ENCODE measurements at places on chromosomes 2 and 18.

GRCh38 chr2:62713837-62714236 lies 8.3 kb downstream of the EHBP1 start:
- DNase-seq, result no peak

GRCh38 chr2:28002181-28002580 lies 111.7 kb downstream of the BABAM2 start:
- no peak for DNase-seq

- no peak for DNase-seq
Observed at GRCh38 chr2:61993422-61994024, 88.0 kb downstream of the COMMD1 start.

GRCh38 chr2:120150040-120150482 lies 73.1 kb downstream of the TMEM185B start:
- DNase-seq, result no peak

DNA sequence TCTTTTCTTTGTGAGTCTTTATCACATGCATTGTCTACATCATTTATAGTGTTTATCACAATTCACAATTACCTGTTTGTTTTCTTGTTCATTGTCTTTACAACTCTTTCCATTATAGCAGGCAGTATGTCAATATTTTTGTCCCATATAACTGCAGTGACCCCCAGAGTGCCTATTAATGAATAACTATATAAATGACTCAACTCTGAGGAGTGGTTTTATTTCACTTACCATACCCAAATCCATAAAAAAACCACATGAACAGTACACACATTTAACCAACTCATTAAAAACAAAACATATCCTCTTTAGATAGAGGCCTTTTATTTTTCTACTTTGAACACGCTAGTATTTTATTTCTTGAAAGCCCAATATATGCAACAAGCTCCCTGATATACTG lies 1419.1 kb upstream of the NXPH2 start:
- no peak for DNase-seq

DNA sequence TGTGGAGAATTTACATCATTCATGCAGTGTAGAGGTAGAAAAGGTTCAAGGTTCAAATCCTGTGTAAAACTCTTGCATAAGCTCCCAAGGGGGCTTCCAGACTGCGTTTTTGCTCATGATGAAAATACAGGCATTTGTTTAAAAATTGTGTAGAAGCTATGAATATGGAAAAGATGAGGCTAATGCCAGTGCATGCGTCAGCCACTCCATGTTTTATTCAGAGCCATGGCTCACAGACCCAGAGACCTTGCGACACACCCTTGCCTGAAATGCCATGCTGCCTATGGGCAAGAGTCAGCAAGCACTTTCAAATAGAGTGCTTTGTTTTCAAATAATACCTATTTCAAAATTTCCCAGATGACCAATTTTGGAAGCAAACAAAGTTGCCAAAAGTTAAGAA lies 262.3 kb downstream of the TRIB2 start:
- DNase-seq, result no peak

- DNase-seq, result no peak
Observed at GRCh38 chr2:189159273-189159672, 20.3 kb downstream of the COL5A2 start.

DNA sequence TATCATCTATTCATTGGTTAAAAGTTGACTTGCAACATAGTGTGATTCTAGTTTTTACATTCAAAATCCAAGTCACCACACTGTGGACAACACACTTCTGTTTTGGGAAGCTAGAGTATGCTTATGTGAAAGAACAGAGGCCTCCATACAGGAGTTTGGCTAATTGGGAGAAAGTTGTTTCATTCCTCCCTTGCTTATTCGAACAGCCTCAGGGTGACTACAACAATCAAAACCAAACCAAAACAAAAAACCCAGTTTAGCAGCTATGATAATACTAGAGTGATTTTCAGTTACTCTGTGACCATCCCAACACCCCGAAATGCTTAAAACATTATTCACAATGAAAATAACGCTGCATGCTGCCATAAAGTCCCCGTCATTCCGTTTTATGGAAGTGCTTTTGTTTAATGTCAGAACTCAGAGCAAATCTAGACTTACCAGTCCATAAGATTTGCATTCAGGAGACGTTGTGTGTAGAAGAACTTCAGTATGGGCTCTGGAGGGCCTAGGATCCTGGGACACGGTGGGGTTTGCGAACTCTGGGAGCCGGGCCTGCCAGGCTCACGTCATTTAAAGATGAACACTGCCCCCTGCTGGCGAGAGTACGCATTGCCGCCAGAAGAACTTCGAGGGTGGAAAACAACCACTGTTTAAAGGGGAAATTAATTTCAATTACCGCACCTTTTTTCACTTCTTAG lies 111.4 kb downstream of the FTCDNL1 start:
- peak; percentile 15 for DNase-seq

DNA sequence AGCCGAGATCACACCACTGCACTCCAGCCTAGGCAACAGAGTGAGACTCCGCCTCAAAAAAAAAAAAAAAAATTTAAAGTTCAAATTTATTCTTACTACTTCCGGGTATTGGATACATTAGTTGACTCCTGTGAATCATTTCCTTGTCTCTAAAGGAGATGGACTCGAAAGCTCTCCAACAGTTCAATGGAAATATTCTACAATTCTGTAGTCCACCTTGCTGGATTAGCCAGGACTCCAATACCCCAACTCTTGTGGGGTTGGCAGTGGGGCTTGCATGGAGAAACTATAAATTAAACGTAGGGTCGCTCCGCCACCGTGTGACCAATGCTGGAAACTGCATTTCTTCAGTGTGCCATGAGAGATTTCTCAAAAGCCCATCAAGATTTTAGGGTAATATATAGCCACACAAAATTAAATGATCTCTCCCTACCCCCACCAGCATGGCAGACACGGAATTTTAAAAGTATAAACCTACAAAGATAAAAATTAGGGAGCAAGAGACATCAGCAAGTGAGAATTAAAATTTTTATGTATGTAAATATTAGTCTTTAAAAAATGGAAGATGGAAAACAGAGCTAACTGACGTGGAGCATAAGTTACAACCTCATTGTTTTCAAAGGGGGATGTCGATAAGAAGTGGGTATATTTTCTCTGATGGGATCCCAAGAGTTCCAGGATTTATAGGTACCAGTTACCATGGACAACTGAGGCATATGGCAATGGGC lies 27.8 kb upstream of the GAREM2 start:
- DNase-seq, result peak; percentile 13

- DNase-seq, result no peak
Observed at GRCh38 chr2:240419271-240419670, 16.2 kb upstream of the GPC1 start.

DNA sequence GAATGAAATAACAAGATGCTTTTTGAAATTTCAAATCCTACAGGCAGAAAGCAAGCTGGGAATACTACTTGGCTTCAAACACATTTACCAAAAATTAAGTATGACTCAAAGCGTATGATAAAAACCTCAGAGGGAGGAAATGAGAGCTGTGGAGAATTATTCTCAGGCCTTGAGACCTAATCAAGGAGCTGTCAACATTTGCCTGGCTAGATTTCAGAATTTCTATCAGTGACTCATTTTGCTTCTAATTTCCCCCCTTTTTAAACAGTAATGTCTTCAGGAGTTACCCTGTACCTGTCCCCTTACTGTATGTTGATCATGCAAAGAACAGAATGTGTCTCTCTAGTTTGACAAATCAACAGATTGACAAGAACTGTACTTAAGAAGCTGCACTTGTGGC lies 1324.5 kb upstream of the DDX18 start:
- DNase-seq, result no peak

DNA sequence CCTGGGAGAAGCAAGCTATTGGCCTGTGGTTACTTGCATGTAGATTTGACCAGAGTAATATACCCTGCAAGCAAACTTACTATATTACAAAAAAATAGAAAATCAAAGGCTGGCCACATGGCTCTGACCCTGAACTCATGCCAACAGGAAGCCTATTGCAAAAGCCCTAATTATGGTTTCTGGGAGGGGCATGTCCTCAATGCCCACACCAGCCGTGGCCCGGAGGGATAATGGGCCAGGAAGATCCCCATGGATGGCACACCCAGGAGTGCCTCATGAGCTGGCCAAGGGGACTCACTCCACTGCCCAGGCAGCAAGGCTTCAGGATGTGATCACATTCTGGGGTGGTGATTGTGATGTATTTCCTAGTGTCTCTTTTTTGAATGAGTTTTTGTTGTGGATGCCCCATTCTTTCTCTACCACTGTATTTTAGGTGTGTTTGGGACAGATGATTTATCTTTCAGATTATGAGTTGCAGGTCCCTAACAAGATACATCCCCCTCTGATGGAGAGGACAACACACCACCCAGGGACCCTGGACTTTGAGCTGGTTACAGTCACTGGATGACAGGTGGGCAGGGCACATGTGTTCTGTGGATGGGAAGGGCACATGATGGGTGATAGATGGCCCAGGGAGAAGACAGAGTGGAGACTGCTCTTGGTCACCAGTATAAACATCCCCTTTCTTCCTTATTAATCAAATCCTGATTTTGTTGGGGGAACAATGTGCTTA lies 18.7 kb upstream of the TFCP2L1 start:
- no peak for DNase-seq

GRCh38 chr2:239264838-239265651 lies 135.8 kb downstream of the HDAC4 start:
- DNase-seq, result peak; percentile 37

DNA sequence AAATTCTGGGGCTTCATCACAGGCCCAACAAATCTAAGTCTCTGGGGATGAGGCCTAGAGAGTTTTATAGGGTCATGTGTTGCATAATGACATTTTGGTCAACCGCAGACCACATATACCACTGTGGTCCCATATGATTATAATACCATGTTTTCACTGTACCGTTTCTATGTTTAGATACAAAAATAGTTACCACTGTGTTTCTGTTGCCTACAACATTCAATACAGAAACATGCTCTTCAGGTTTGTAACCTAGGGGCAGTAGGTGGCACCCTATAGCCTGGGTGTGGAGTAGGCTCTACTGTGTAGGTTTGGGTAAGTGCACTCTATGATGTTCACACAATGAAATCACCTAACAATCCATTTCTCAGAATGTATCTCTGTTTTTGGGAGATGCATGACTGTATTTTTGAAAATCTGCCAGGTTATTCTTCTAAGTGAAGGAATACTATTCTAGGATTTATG lies 485.2 kb downstream of the PTPRM start:
- DNase-seq, result no peak

DNA sequence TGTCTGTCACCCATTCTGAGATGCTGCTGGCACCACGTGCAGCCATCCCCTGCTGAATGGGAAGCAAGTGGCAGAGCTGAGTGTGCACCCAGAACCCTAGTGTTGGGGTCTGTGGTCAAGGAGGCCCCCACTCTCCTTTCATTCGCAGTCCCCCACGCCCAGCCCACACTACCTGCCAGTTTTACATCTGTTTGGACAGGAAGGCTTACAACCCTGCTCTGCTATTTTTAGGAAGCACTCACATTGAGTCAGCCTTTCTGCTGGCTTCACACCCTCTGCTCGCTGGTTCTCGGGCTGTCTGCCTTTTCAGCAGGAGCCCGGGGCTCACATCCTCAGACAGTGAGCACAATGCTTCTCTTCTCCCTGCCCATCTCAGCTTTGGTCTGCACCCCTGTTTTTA lies 10.7 kb upstream of the ADCY3 start:
- no peak for DNase-seq

DNA sequence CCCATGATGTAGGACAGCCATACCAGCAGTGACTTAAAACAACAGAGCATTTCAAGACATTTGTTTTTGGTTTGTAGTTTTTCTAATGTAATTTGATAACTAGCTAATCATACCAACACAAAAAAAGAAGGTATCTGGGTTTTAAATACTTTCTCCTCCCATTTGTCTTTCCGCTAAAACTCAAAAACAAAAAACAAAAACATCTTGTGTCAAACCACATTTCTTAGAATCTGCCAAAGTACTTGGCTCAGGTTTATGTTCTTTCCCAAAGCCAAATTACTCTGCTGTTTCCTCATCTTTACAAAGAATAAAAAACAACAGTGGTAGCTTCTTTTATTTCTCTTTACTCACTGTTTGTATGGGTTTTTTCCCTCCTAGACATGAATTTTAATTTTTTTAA lies 71.5 kb downstream of the GREB1L start:
- no peak for DNase-seq

GRCh38 chr2:182191061-182191460 lies 205.4 kb downstream of the PPP1R1C start:
- DNase-seq, result no peak

- no peak for DNase-seq
Observed at GRCh38 chr2:161122772-161123530, 37.3 kb upstream of the TANK start.

DNA sequence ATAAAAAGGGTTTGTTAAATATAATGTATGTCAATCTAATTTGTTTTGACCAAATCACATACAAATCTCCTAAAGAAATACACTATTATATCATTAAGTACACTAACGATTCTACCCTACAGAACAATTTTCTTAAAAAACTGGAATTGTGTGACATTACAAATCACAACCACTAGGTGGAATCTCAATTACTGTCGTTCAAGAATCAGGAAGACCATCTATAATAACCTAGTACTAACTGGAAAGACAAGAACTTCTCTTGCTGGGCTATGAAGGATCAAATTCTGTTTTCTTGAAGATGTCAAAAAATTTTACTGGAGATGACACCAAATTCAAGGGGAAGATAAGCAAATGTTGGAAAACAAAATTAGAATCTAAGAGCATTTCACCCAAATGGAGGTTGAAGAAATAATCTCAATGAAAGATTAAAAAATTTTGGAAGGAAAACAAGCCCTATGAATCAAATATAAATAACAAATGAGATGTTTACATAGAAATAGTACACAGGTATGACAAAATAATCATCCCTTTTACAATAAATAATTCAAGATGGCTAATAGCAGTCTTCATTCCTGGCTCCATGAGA lies 110.9 kb downstream of the STK39 start:
- no peak for DNase-seq

DNA sequence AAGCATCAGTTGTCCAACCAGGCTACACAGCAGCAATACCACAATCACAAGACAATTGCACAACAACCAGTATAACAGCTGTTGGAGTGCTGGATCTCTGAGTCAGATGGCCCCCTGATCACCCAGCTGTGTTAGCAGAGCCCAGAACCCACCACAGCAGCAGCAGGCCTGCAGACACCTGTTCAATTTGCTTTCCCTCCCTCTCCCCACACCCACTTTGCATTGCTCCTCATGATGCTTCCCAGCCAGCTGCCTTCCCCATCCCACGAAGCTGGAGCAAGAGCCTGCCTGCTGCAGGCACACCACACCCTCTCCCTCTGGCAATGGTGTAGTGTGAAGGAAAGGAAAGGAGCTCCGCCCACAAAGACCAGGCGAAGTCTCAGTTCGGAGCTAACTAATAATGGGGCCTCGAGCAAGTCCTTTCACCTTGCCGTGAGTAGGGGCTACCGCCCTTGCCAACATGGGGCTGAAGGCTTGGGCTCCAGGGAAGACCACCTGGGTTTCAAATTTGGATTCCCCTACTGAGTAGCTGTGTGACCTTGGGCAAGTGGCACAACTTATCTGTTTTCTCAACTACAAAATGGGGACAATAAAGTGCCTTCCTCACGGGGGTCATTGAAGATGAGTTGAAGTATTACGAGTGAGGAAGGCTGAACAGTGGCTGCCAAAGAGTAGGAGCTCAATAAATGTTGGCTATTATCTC lies 19.4 kb upstream of the ZBTB7C start:
- DNase-seq, result no peak

- no peak for DNase-seq
Observed at GRCh38 chr2:73107211-73107926, 5.4 kb downstream of the RAB11FIP5 start.

- DNase-seq, result no peak
Observed at GRCh38 chr2:204776781-204777559, 231.7 kb downstream of the PARD3B start.

- no peak for DNase-seq
Observed at GRCh38 chr2:53987336-53987921, 16.6 kb upstream of the PSME4 start.
